ENCODE measurements at places on chromosomes 7 and 10.

GRCh38 chr10:69847458-69847857 is 45.8 kb downstream of the COL13A1 start:
- DNase-seq = no peak

DNA sequence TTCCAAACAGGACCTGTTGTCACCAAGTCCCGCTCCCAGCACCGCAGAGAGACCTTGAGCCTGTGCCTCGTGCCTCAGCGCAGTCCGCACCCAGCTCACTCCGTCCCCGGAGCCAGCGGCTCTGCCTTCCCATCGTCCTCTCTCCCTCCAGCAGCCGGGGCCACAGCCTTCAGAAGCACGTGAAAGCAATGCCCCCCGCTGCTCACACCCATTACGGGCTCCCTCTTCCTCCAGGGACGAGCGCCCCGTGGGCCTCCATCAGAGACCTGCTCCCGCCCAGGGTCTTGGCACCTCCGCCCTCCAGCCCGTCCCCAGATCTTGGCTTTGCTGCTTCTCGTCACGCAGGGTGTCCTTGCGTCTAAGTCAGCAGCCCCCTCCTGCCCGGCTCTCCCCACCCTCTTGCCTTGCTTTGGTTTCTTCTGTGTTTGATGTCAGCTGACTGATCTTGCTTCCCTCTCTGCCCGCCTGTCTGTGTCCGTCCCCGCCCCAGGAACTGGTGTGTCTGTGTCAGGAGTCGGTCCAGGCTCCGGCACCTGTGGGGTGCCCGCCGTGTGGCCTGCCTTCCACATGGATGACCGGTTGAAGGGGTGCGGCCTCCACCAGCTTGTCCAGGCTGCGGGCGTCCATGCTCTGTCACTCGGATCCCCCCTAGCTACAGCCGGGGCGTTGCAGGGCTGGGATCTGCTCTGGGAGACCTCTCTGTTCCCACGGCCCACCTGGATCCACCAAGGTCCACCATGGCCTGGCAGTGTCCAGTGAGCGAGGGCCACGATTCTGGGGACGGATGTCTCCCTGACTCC is 61.9 kb downstream of the FOXL3 start:
- peak; percentile 56 for DNase-seq

DNA sequence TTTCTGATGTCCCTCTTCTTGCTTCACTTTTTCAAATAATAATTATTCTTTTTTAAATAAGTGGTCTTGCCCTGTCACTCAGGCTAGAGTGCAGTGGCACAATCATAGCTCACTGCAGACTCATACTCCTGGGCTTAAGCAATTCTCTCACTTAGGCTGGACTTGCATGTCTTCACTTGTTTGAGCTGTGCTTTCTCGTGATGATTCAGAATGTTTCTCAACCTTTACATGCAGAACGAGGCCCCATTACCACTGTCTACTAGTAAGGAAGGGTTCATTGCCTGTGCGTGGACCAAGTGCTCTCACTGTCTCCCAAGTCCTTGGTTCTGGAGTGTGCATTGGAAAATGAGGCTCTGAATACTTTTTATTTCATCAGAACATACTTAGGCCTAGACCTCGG is 468.6 kb upstream of the COBL start:
- no peak for DNase-seq

DNA sequence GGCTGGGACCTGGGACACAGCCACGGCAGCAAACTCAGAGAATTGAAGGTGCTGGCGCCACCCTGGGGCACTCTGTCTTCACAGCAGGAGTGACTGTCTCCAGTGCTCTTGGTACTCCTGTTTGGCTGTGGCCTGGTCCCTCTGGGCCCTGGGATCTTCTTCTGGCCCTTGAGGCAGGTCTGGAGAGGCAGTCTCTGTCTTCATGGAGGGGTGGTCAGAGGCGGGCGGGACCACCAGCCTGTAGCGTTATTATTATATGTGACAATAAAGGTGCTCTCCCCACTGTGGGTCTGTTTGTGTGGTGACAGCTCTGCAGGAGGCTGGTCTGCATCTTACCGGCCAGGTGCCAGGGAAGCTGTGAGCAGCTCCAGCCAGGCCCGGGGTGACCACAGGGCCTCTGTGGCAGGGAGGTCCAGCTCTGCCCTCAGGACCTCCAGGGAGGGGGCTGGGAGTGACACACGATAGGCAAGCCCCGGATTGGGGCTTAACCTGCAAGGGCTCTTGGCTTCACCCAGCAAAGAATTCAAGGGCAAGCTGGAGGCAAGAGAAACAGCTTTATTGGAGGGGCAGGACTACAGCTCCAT is 70.3 kb downstream of the MYL10 start:
- no peak for DNase-seq

DNA sequence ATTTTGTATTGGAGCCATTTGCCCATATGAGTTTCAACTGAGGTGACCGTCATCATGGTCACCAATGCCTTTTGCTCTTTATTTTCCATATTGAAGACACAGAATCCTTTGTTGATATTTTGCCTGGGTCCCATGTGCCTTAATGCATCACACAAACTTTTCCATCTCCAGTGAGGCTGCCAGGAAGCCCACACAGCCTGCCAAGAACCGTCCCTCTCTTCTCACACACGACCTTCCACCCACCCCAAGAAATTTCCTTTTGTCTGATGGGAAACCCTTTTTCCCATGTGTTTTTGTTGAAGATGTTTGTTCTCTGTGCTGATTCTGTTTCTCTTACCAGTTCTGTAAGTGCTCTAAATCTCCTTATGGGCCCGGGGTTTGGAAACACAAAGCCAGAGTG is 168.9 kb downstream of the CSTF2T start:
- no peak for DNase-seq

- no peak for DNase-seq
Observed at GRCh38 chr7:130231792-130232191, 24.1 kb downstream of the SSMEM1 start.

GRCh38 chr10:11235771-11236170 is 218.1 kb downstream of the CELF2 start:
- DNase-seq = no peak

DNA sequence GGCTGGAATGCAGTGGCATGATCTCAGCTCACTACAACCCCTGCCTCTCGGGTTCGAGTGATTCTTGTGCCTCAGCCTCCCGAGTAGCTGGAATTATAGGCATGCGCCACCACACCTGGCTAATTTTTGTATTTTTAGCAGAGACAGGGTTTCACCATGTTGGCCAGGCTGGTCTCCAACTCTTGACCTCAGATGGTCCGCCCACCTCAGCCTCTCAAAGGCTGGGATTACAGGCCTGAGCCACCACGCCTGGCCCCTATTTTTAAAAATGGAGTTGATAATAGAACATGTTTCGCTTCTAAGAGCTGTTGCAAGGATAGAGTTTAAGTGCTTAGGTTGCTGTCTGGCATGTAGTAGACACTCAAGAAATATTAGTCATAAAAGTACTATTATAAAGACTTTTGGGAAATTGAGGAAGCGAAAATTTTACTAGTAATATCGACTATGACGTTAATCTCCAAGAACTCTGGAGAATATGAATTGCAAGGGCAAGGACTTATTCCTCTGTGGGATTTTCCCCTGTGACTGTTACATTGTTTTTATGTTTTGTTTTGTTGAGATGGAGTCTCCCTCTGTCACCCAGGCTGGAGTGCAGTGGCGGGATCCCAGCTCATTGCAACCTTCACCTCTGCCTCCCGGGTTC is 7.9 kb downstream of the GTF2I start:
- no peak for DNase-seq

- no peak for DNase-seq
Observed at GRCh38 chr7:36280840-36281812, 108.5 kb upstream of the ANLN start.

- no peak for DNase-seq
Observed at GRCh38 chr10:60828489-60828852, 50.2 kb downstream of the CDK1 start.

DNA sequence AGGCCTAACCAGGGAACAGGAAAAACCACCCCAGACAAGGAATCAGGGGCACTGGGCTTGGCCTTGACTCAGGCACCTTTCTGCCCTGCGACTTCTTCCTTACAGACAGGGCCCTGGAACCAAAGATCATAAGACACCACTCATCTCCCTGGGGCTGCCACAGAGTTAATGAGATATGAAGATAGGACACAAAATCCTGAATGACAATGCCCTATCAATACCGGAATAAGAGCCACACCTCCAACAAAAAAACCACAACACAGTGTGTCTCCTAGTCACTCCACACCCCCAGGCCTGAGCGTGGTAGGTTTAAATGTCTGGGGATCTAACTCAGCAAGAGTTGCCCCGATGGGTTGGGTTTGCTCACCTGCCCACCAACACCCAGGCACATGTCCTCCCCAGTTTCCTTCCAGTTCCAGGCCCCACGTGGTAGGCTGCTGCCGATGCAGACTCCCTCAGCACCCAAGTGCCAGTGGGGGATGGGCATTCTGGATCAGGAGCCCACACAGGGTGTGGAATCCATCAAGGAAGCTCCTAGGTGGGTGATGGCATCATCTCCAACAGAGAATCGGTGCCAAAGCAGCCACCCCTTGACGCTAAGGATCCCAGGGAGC is 3.9 kb downstream of the DLG5 start:
- DNase-seq = no peak

GRCh38 chr7:8411103-8411502 is 22.3 kb upstream of the NXPH1 start:
- no peak for DNase-seq

GRCh38 chr7:139702811-139703486 is 74.8 kb downstream of the HIPK2 start:
- no peak for DNase-seq

DNA sequence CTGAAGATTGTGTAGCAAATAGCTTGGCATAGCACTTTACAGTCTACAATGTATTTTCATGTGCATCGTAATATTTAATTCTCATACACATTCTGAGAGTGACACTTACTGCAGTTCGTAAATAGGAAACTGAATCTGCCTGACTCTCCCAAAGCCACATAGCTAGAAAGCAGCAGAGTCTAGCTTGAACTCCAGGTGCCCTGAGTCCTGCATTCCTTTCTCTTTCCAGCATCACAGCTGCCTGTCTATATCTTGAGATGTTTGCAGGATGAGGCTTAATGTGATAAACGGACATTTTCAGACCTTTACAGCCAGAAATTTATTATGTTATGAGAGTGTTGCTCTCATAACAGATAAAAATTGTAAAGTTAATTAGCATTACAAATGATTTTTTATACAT is 132.9 kb upstream of the PLXDC2 start:
- no peak for DNase-seq

GRCh38 chr10:77587416-77587790 is 50.2 kb downstream of the KCNMA1 start:
- no peak for DNase-seq

GRCh38 chr10:76624470-76624869 is 1013.1 kb downstream of the KCNMA1 start:
- no peak for DNase-seq

DNA sequence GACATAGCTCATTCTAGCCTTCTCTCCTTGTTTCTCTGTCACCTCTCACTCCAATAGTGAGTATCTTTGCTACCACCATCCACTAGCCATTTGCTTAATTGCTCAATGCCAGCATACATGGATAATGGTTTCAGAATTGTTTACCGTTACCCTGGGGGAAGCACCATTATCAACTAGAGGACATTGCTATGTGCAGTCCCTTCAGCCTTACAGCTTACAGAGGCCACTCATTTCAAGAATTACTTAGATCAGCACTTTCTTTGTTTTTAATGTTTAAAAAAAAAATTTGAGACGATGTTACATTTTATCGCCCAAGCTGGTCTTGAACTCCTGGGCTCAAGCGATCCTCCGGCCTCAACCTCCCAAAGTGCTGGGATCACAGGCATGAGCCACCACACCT is 14.8 kb upstream of the ORAI2 start:
- no peak for DNase-seq

GRCh38 chr7:28661826-28662595 is 249.7 kb downstream of the CREB5 start:
- no peak for DNase-seq

DNA sequence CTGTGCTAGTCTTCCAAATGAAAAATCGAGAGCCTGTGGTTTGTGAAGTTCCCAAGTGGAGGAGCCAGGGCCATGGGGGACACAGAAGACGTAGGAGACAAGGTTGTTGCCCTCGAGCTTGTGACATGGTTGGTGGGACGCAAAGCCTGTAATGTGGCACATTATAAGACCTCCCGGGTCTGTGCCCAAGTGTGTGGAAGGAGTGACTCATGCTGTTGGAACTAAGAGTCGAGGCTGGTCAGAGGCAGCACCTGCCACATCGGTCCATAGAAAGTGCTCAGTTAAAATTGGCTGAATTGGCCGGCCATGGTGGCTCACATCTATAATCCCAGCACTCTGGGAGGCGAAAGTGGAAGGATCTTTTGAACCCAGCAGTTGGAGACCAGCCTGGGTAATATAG is 27.0 kb upstream of the PODXL start:
- no peak for DNase-seq

GRCh38 chr10:79994556-79994955 is 45.7 kb upstream of the SFTPD start:
- DNase-seq = no peak

DNA sequence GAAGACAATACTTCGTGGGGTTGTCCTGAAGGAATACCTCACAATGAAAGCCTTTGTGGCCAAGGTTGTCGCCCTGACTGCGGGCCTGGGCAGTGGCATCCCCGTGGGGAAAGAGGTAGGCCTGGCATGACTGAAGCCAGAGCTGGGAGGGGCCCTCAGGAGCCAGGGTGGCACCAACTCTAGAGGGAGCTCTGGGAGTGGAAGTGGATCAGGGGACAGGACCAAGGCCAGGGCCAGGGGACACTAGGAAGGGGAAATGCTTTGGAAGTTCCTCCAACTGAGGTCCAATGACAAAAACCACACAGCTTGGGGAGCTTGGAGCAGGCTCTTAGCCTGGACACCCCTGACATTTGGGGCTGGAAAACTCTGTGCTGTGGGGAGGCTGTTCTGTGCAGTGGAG is 5.8 kb downstream of the CLCN1 start:
- DNase-seq = no peak

DNA sequence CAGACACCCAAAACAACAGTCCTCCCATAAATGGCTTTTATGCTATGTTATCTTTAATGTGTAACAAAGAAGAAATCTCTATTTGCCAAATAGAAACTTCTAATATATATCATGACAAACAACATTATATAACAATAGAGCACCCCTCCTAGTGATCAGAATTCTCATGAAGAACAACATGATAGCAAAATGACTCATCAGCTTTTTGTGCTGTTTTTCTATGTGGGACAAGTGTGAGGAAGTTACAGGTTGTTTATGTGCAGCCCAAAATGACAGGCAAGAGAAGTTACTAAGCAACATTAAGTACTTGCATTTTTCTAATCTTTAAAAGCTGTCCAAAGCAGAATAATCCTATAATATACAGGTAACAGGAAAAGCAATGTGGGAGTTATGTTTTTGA is 7.7 kb downstream of the DGKB start:
- DNase-seq = no peak

GRCh38 chr7:20435305-20435704 is 104.6 kb downstream of the ITGB8 start:
- DNase-seq = no peak

GRCh38 chr10:74255214-74255613 is 104.2 kb downstream of the ADK start:
- no peak for DNase-seq

GRCh38 chr10:78306358-78306757 is 272.7 kb downstream of the RPS24 start:
- no peak for DNase-seq

GRCh38 chr7:44188480-44189225 is 586 bp downstream of the GCK start:
- no peak for DNase-seq

Data from activated CD4-positive, alpha-beta T cell treated with anti-CD3 and anti-CD28 coated beads, Interleukin-2, amount 50 U/mL, for 1 hour (primary cell).